Activated CD8-positive, alpha-beta memory T cell treated with anti-CD3 and anti-CD28 coated beads for 1 hour (primary cell): ENCODE measurements at places on chromosomes 5 and 9.

- no peak for DNase-seq
Observed at GRCh38 chr9:95197692-95198271, 119.7 kb downstream of the FANCC start.

DNA sequence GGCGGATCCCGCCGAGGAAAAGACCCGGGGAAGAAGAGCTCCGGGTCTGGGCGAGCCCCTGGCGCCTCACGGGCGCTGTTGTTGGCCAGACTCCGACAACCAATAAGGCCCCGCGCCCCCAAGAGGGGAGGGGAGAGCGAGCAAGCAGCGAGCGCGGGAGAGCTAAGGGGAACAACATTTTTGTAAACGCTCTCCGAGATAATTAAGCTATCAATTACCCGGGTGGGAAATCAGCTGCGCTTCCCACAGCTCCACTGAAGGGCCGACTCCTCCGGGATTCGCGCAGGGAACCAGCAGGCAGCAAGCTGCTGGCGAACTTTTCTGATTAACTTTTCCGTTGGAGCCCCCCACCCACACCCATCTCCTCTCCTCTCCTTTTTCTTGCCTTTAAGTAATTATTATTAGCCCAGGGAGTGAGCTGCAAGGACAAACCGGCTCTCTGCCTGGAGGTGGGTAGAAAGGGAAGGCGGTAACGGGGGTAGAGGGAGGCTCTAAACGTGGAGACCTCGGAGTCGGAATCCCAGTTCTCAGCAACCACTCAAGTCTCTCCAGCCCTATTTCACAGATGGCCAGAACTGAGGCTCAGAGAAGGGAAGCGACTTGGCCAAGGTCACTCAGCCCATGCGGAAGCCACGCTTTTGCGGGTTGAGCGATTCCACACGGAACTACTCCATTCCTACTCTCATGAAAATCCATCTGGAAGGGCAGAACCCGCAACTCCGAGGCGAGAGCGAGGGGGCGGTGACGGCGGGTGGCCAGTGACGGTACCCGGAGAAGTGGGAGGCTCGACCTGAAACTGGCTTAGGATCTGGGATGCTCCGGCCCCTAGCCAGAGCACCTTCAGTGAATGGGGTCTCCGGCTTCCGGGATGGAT is 1.3 kb downstream of the ASTN2 start:
- no peak for DNase-seq

DNA sequence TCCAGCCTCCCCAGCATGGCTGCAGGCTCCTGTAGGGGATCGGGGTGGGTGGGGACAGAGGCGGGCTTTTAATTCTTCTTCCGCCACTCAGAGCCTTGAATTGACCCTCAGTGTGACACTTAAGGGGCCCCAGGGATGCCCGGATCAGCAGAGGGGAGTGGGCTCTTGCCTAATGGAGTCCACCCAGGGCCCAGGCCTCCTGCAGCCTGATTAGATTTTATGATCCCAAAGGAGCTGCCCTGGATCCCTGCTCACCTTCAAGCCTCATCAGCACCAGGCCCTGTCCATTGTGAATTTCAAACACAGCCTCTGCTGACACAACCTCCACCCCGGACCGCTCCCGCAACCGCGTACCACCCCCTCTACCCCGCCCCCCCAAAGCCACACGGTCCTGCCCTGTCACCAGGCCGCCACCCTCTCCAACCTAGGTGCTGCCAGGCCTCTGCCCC is 214.1 kb upstream of the IER5L start:
- no peak for DNase-seq

DNA sequence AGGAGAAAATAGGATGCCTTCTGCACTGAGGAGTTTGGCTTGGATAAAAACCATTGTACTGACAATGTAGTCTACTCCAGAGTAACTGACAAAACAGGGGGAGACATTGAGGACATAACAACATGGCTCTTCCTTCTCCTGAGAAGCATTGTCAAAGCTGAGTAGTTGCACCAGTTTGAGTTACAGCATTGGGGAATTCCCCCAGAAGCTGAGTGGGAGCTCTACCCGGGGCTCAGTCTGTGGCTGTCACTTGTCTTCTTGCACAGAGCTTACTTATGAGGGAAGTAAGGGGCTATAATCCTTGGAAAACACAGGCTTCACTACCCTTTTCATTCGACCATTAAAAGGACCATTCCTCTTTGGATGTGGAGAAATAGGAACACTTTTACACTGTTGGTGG is 21.2 kb downstream of the HSPB3 start:
- DNase-seq: no peak

DNA sequence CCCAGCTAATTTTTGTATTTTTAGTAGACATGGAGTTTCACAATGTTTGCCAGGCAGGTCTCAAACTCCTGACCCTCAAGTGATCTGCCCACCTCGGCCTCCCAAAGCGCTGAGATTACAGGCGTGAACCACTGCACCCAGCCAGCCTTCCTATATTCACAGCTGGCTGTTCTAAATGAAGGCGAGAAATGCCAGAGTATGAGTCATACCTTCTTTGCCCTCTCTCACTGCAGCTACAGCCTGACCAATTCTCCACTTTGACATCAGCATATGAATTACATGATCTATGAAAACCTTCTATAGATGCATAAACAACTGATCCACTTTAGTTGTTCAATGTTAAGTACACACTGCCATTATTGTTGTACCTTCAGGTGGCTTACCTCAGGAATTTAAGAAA is 14.5 kb downstream of the APTX start:
- no peak for DNase-seq

- DNase-seq: no peak
Observed at GRCh38 chr9:4084435-4084818, 215.4 kb downstream of the GLIS3 start.

GRCh38 chr5:67181648-67182221 is 14.9 kb downstream of the CD180 start:
- DNase-seq: no peak

- DNase-seq: no peak
Observed at GRCh38 chr5:157295247-157295646, 29.3 kb downstream of the CYFIP2 start.

GRCh38 chr9:86632537-86632936 is 278.3 kb upstream of the TUT7 start:
- no peak for DNase-seq

- DNase-seq: no peak
Observed at GRCh38 chr5:135604056-135604455, 25.3 kb upstream of the CXCL14 start.

GRCh38 chr9:131080589-131080988 is 15.7 kb upstream of the AIF1L start:
- DNase-seq: no peak

GRCh38 chr5:72693546-72694205 is 122.8 kb upstream of the TNPO1 start:
- DNase-seq: no peak

DNA sequence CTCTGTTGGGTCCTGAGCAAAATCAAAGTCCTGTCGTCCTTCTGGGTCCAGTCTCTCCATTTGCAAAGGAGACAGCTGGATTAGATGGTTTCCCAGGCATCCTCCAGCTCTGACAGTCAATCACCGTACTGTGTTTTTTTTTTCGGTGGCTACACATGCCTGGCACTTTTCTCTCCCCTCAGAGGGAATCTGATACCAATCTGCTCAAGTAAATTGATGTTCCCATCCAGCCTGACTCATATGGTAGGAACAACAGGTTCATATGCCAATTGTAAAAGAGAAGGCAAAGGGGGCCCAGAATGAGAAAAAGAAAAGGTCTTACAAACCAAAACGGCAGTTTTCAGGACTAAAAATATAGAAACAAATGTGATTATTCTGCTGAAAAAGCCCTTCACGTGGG is 1.2 kb downstream of the FBXO10 start:
- DNase-seq: no peak

DNA sequence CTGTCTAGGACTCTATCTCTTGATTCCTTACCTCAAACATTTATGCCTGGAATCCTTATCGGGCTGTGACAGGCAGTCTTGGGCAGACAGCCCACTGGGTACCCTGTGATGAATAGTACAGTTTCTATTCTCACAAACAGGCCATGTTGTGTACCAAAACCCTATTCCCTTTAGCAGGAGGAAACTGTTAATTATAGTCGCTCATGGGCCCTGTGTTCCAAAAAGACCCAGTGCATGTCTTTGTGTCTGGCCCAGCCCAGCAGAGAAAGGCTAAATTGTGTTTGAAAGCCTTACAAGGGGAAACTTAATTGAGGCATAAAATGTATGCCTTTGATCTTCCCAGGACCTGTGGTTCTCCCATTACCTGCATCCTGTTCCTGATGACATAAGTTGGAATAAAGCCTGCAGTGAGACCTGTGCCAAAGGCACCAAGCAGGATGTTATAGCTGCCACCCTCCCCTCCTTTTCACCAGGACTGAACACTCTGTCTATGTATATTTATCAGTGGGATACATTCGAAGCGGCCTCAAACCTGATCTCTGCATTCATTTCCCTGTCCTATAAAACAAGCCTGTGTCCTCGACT is 43.3 kb downstream of the TLR4 start:
- no peak for DNase-seq

- no peak for DNase-seq
Observed at GRCh38 chr9:24602693-24603352, 57.1 kb upstream of the IZUMO3 start.

DNA sequence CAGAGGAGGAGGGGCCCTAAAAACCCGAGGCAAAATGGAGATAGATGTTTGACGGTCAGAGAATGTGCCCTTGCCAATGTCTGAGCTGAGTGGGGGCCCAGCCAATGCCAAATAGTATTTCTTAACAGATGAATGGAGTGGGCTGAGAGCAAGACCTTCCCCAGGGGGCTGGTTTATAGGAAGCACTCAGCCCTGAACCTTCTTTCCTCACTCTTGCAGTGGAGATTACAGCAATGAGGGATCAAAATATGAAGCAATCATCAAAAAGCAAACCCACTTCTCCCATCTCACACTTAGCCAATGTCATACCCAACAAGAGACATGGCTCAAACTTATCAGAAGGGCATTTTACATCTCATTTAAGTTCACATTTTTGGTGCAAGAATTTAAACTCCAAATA is 350.3 kb downstream of the GADD45G start:
- no peak for DNase-seq

GRCh38 chr9:123957168-123957721 is 27.3 kb upstream of the DENND1A start:
- no peak for DNase-seq

GRCh38 chr5:5880077-5880763 is 457.7 kb downstream of the ICE1 start:
- no peak for DNase-seq

DNA sequence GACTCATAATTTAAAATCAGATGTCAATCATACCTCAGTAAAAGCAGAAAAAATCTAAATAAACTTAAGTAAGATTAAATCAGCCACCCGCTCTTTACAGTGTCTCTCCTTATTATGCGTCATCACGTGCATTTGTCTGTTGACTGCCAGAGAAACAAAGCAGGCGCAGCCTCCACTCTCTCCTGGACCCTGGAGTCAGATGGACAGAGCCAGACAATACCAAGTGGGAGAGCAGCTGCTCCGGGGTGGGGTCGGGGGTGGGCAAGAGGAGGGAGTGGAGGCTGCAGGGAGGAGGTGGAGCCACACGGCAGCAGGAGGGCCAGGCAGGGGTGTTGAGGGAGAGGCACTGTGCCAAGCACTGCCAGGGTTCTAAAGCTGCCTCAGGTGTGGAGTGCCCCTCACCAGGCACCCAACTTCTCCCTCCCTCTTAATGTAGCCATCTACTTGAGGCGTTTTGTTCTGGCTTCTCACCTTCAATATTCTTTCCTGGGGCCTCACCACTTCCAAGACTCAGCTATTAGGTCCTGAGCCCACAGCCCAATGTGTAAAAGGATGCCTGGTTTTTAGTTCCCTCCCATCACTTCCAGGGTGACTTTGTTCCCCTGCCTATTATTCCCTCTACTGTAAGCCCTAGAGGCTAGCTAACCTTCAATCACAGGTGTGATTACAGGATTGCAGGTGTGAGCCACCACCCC is 96.3 kb downstream of the GLDC start:
- DNase-seq: no peak

DNA sequence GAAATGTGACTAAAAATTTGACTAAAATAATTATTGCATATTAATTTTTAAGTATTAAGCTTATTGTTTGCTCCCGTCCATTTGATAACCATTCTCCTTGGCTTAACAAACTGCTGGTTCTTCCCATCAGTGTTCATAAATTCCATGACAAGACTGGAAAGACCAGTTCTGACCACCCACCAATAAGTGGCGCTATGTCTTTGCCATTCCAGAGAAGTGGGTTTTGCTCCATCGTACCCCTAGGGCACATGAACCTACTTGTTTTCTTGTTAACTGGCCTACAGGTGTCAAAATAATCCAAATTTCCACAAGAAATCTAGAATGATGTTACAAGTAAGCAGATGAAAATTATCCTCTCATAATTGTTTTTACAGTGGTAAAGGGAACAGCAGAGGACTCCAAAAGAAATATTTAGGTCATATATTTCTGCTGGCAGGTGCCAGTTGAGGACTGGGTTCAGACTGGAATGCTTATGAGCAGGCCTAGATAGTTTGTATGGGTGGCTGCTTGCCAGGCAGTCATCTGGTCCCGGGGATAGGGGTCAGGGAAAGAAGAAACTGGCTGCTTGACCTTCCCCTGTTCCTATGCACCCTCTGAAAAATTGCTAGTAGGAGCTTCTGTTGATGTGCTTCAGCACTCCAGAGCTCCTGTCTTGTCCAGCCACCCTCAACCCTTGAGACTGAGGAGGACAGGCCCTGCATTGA is 283.1 kb upstream of the ADAMTSL1 start:
- no peak for DNase-seq

- no peak for DNase-seq
Observed at GRCh38 chr5:89908876-89909275, 500.7 kb downstream of the CETN3 start.

DNA sequence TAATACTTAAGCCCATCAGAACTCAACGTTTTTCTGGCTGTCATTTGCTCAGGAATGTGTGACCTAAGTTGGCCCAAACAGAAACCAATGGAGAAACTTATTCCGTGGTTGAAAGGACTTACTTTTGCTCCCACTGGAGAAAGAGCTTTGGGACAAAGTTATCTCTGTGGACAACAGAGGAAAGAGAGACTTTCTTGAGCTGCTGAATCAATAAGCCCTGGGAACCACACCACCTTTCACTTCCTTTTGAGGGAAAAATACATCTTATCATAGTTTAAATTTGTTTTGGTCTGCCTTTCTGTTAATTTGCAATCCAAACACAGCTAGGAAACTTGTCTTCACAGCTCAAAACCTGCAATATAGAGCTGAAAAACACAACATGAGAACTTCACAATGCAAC is 62.8 kb upstream of the VCAN start:
- no peak for DNase-seq

DNA sequence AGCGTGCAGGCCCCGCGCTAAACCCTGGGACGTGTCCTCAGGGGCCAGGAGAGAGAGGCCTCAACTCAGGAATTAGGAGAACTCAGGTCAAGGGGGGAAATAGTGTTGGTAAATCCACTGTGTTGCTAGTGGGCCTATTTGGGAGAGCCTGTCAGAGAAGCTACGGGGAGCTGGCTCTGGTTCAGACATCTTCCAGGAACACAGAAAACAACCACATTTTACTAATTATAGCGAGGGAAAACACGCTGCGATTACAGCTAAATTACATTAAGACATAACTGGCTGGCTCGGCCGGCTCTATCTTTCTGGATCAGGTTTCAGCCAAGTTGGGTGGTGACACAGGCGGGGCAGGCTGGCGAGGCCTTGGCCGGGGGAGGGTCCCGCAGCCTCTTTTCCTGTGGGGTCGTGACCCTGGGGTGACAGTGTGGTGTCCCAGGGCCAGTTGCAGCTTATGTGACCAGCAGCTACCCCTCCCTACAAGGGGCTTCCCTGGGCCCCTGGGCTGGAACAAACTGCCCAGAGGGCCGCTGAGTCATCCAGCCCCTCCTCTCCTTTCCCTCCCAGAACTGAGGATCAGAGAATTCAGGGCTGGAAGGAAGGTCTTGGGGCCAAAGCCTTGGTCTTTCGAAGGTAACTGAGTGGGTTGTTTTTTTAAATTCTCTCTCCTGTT is 75.1 kb downstream of the FGF18 start:
- DNase-seq: no peak

- no peak for DNase-seq
Observed at GRCh38 chr5:157571357-157571827, 4.2 kb downstream of the ADAM19 start.
